ENCODE measurements at places on chromosomes 6 and 20. TPM values are rescaled to one million over a fixed set of nuclear protein-coding genes. Genes with fewer than 3 reads are reported as not detected.

Gene LTB
- total RNA-seq = 2.3 TPM

Gene MBOAT1
- total RNA-seq = 2.2 TPM

Gene SIGLEC1
- total RNA-seq = not detected

Gene ABHD16B
- not detected for total RNA-seq

Data from endothelial cell of coronary artery (primary cell).